Epithelial cell of proximal tubule (primary cell): ENCODE measurements at places on chromosomes 6 and 20.

DNA sequence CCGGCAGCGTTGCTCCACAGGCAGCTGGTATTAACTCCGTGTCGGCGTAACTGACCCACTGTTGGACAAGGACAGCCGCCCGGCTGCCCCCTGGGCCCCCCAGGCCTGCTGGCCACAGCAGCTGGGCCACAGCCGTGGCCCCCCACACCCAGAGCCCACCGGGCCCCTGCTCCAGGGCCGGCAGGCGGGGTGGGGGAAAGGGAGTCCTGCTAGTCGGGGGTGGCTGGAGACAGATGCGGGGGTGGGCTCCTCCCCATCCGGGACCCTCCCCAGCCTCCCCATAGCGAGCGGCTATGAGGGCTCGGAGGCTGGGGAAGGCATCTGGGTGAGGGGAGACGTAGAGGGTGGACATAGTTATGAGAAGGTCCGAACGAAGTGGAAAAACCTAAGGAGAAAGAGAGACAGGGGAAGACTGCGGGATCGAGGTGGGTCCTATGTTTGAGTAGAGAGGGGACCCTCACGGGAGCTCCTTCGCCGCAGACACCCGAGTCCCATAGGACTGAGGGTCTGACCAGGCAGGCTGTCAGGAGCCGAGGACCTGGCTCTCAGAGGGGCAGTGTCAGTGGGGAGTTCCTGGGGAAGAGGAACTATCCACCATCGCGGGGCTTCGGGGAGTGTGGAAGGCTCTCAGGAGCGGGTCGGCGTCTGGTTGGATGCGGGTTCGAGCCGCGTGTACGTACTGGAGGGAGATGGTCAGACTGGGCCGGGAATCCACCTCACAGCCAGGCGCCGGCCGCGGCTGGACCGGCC, 511 bp downstream of the VARS1 start:
- no peak for DNase-seq

DNA sequence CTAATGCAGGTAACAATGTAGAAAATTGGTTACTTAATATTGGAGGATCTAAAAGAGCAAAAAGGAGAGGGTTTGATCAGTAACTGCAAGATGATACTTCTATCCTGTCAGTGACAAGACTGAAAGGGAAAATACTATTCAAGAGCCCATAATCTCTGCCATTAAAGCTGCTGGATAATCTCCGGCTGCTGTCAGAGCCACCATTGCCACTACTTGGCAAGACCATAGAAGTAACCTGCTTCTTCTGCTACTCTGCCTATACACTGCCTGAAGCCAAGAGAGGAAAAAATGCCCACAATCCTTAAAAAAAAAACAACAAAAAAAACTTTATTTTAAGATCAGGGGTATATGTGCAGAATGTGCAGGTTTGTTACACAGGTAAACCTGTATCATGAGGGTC, 386.5 kb upstream of the ID4 start:
- DNase-seq, result no peak

GRCh38 chr6:3320238-3320811, 61.6 kb downstream of the PSMG4 start:
- no peak for DNase-seq

DNA sequence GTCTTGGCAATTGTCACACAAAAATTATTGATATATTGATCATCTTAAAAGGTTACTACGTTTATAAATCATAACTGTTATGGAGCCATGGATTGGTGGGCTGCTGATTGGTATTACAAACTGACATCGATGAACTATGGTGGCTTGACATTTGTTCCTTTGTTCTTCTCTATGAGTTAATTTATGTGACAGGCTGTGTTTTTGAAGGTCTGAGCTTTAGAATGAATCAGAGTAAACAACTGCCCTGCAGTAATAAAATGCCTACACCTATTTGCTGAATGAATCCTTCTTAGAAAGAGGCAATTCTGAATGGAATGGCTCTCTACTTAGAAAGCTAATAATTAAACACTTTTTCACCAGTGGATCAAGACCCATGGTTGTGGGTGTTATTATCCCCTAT, 506.3 kb upstream of the SPTLC3 start:
- no peak for DNase-seq

DNA sequence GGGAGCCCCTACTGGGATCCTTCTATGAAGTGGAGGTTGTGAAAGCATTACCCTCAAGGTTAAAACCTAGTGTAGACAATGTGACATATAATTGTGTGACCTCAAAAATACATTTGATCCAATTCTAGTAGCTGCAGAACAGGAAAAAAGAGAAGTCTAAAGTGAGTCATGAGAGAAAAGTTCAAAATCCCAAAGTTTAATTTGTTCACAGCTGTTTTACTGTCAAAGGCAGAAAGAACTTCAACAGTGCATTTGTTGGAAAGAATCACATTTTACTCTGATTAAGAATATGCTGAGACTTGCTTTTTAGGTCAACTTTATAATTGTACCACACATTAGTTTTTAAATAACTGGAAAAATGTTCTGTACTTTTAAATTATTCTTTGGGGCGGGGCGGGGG, 1027.4 kb upstream of the FLRT3 start:
- no peak for DNase-seq

DNA sequence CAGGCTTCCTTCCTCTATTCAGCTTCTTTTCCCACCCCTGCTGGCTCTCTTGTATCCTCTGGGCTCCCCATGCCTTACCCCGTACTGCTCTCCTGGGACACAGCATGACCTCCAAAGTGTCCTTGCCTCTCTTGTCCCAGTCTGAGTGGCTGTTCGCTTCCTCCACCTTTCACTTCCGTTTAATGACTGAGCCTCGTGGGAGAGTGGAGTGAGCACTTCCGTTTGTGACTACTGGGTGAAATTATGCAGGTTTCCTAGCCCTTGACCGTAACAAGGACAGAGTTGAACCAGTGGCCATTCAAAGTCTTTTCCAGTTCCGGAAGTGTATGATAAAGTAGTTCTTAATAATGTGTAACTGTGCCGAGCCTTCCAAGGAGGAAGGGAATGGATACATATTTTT, 109.2 kb downstream of the ARID1B start:
- no peak for DNase-seq

GRCh38 chr6:20837189-20837588, 302.9 kb downstream of the CDKAL1 start:
- no peak for DNase-seq

GRCh38 chr6:2448826-2449571, 203.6 kb upstream of the GMDS start:
- no peak for DNase-seq

GRCh38 chr6:64664480-64664879, 1028.9 kb downstream of the PHF3 start:
- DNase-seq, result no peak
